HS-27A (cell line): ENCODE measurements at places on chromosomes 3 and 15.

- no peak for DNase-seq
These were observed at the start of gene TM6SF1 for GRCh38 chr15:83106994-83107840. Gene TM6SF1, plus strand, starts transcription at chr15:83107645. Its CDS starts 36 bp downstream, at chr15:83107681.

GRCh38 chr3:64783200-64783599 lies 95.4 kb upstream of the ADAMTS9 start:
- DNase-seq: no peak

DNA sequence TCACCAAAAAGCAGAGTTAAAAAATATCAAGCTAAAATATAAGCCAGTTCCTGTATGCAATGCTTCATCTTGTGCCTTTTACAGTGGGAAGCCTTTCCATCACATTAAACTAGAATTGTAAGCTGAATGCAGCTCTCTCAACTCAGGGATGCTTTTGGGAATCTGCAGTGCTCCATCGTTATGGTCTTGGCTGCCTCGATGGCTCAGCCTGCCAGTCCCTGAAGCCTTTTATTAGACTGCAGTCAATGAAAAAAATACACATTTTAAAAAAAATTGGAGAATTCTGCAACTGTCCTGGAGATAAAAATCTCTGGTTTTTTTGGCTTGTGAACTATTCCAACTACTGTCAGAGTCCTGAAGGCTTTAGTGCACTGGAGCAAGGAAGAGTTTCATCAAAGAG lies 53.0 kb downstream of the FRMD4B start:
- no peak for DNase-seq

DNA sequence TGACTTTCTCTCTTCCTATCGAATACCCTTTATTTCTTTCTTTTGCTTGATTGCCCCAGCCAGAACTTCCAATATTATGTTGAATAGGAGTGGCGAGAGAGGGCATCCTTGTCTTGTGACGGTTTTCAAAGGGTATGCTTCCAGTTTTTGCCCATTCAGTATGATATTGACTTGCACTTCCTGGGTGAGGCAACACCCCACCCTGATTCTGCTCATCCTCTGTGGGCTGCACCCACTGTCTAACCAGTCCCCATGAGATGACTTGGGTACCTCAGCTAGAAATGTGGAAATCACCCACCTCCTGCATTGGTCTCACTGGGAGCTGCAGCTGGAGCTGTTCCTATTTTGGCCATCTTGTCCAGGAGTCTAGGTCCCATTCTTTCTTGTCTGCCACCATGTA lies 44.8 kb upstream of the KCNH8 start:
- no peak for DNase-seq

DNA sequence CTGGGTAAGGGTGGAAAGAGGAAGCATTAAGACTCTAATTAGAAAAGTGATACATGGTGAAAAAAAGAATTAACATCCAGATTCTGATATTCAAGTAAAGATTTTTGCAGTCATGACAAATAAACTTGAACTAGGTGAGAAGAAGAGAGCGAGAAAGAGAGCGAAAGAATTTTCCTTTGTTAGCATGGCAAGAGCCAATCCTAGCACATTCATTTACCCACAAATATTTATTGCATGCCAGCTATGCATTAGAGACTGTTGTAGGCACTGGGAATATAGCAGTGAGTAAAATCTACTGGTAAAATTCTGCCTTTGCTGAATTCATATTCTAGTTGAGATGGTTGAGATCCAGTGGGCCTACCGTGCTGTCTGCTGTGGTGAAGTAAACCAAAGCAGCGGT lies 177.9 kb upstream of the DPH6 start:
- DNase-seq: peak; percentile 54

DNA sequence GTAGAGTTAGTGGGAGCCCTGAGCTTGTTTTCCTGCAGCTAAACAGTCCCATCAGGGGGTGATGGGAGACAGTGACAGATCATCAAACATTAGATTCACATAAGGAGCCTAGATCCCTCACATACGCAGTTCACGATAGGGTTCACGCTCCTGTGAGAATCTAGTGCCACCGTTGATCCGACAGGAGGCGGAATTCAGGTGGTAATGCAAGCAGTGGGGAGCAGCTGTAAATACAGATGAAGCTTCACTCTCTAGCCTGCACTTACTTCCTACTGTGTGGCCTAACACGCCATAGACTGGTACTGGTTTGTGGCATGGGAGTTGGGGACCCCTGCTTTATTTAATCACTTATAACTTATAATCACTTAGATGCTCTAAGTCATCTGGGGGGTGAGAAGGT lies 179.1 kb downstream of the AKAP13 start:
- DNase-seq: no peak

- no peak for DNase-seq
These were observed 253.3 kb downstream of the PTPRG start for GRCh38 chr3:61814674-61815073.

GRCh38 chr3:113754494-113755159 lies 7.8 kb downstream of the ATP6V1A start:
- DNase-seq: no peak

DNA sequence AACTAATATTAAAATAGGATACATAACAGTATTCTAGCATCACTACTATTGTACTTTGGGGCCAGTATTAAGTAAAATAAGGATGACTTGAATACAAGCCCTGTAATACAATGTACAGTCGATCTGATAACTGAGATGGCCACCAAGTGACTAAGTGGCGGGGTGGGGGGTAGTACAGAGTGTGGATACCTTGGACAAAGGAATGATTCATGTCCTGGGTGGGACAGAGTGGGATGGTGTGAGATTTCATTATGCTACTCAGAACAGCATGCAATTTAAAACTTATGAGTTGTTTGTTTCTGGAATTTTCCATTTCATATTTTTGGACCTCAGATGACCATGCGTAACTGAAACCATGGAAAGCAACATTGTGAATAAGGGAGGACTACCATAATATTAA lies 46.0 kb downstream of the SLC7A14 start:
- no peak for DNase-seq

DNA sequence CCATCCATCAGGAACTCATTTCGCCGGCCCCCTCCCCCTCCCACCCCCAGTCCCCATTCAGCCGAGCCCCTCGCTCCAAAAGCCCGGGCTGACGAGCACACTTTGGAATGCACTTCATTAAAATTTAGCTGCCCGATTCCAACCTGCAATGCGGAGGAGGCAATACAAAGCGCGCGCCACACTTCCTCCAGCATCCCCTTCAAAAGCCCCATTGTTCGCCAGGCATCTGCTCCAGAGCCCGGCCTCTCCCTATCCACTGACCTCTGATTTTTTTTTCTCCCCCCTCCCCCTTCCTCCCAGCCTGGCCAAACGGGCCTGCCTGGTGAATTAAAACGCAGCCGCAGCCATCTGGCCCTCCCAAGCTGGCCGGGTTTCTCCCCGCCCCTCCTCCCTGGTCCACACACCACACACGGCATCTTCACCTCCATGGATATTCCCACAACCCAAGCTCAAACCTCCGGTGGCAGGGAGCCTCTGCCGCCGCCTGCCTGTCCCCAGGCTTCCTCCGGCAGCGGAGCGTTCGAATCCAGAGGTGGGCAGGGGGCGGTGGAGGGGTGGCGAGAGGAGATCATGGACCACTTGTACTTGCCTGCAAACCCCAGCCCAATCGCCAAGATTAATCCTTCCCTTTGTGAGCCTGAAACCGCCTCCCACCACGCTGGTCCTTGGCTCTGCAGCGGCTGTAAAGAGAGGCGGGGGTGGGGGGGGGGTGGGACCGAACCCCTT lies 441.3 kb downstream of the MAGI1 start:
- no peak for DNase-seq

GRCh38 chr3:176513604-176514003 lies 683.7 kb downstream of the TBL1XR1 start:
- DNase-seq: no peak

- DNase-seq: no peak
These were observed 51.4 kb downstream of the DNAJB8 start for GRCh38 chr3:128415200-128415772.

GRCh38 chr3:57917601-57918000 lies 90.6 kb upstream of the FLNB start:
- no peak for DNase-seq
